ENCODE measurements at places on chromosomes 6 and 20. TPM values are rescaled to one million over a fixed set of nuclear protein-coding genes. Genes with fewer than 3 reads are reported as not detected.

The TENT5A gene
- polyA plus RNA-seq: 5.2 TPM

The TLDC2 gene
- 0.20 TPM for polyA plus RNA-seq

DNA sequence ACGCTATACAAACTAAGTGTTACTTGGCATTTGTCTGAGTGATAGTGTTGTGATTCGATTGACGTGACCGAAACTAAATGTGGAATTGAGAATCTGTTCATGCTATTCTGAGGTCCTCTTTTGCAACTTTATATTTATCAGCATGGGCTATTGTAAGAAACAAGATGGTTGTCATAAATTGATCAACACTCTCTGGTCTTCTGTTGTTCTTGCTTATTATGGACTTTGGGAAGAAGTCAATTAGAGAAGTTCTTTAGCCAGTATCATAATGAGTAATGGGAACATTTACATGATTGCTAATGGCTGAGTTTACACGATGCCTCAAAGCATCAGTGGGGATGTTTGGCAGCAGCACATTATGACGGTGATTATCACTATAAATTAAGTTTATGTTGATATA is 195.0 kb downstream of the CD83 start:
- no peak overlapping the region for H3K27ac ChIP-seq
- H3K4me3 ChIP-seq: no peak overlapping the region
- H3K4me1 ChIP-seq: no peaks in the 10 kb centered on the region
- no peaks in the 10 kb centered on the region for H3K27me3 ChIP-seq

- H3K4me3 ChIP-seq: no peak overlapping the region
- DNase-seq: peak; percentile 81
- no peaks in the 10 kb centered on the region for H3K27me3 ChIP-seq
- H3K4me1 ChIP-seq: peaks cover 4% of the 10 kb centered on the region
Observed at GRCh38 chr20:38057351-38057972, 23.9 kb downstream of the RPRD1B start.

GRCh38 chr6:135992739-135993138 is 141.2 kb downstream of the PDE7B start:
- no peak overlapping the region for H3K27ac ChIP-seq
- H3K27me3 ChIP-seq: no peaks in the 10 kb centered on the region
- no peak overlapping the region for H3K4me3 ChIP-seq
- no peak for DNase-seq
- no peaks in the 10 kb centered on the region for H3K4me1 ChIP-seq
- no peaks in the 10 kb centered on the region for H3K36me3 ChIP-seq

- no peak overlapping the region for H3K27ac ChIP-seq
- no peaks in the 10 kb centered on the region for H3K36me3 ChIP-seq
- DNase-seq: no peak
- H3K4me3 ChIP-seq: no peak overlapping the region
- H3K27me3 ChIP-seq: peaks cover 6% of the 10 kb centered on the region
- no peaks in the 10 kb centered on the region for H3K4me1 ChIP-seq
Observed at GRCh38 chr6:34021554-34022190, 124.2 kb downstream of the GRM4 start.

Data from muscle of leg (tissue), 16 donors.